ENCODE measurements at places on chromosomes 11 and 22. TPM values are rescaled to one million over a fixed set of nuclear protein-coding genes. Genes with fewer than 3 reads are reported as not detected.

DNA sequence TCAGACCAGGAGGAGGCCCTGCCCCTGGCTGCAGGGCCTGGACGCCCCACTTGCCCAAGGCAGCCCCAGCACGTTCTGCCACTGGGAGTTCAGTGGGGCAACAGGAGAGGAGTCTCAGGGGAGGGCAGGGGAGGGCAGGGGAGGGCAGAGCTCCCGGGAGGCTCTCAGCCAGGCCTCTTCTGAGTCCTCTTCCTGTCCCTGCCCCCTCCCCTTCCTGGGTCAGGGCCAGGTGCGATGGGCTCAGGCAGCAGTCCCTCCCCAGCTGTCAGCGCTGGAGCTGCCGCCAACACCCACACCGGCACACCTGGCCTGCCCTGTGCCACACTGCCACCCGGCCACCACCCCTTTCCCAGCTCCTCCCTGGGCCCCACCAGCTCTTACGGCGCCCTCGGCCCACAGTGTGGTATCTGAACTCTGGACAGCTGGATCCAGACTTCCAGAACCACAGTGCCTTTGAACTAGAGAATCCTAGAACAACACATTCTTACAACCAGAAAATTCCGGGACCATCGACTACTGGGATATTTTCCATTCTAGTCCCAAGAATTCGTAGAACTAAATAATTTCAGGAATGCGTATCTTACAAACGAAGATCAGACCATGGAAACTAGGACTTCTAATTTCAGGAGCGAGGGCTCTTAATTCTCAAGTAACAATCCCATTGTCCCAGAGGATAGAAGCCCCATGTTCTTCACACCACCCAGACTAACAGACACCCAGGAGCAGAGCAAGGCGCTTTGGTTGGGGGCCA, 21.8 kb downstream of the RPL3 start:
- peaks cover 12% of the 10 kb centered on the region for H3K4me1 ChIP-seq
- DNase-seq: no peak
- peaks cover 19% of the 10 kb centered on the region for H3K27me3 ChIP-seq
- no peak overlapping the region for H3K4me3 ChIP-seq

TMEM121B gene
- total RNA-seq: 0.18 TPM

VSTM5 gene
- not detected for total RNA-seq

EMID1 gene
- total RNA-seq: not detected

- H3K4me1 ChIP-seq: peaks cover 13% of the 10 kb centered on the region
- H3K27ac ChIP-seq: no peak overlapping the region
- H3K27me3 ChIP-seq: peaks cover 40% of the 10 kb centered on the region
Observed at GRCh38 chr22:19720999-19721329, 2.4 kb upstream of the GP1BB start.

DNA sequence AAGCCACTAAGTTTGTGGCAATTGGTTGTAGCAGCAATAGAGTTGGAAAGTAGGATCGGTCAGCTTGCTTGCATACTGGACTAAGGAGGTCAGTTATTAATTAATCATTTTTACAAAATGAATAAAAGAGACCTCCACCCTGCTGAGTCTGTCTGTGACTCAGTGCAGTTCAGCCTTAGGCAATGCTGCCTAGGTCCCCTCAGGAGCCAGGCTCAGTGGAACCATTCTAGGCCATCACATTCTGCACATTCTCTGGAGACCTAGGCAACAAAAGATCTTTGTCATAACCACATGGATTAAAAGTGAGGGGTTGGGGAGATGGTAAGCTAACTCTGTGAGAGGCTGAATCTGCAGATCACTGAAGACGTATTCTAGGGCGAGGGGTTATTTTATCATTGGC, 178.7 kb upstream of the CADM1 start:
- no peak overlapping the region for H3K4me3 ChIP-seq
- H3K4me1 ChIP-seq: no peaks in the 10 kb centered on the region
- H3K27me3 ChIP-seq: no peaks in the 10 kb centered on the region

GRCh38 chr11:121154486-121155314, 53.7 kb downstream of the TECTA start:
- no peaks in the 10 kb centered on the region for H3K36me3 ChIP-seq
- no peak overlapping the region for H3K27ac ChIP-seq
- no peaks in the 10 kb centered on the region for H3K4me1 ChIP-seq
- H3K4me3 ChIP-seq: no peak overlapping the region

GRCh38 chr11:111445586-111445985, 66.5 kb upstream of the POU2AF1 start:
- H3K4me3 ChIP-seq: no peak overlapping the region
- H3K27ac ChIP-seq: no peak overlapping the region
- no peaks in the 10 kb centered on the region for H3K36me3 ChIP-seq
- DNase-seq: no peak
- H3K27me3 ChIP-seq: peaks cover 4% of the 10 kb centered on the region

GRCh38 chr11:32313477-32313876, 121.9 kb downstream of the WT1 start:
- H3K4me1 ChIP-seq: peaks cover 16% of the 10 kb centered on the region
- H3K27me3 ChIP-seq: peaks cover 13% of the 10 kb centered on the region
- no peak overlapping the region for H3K27ac ChIP-seq

GRCh38 chr11:67273260-67273990, 7.2 kb downstream of the GRK2 start:
- H3K27ac ChIP-seq: peak overlapping the region; percentile 99
- H3K36me3 ChIP-seq: peaks cover 91% of the 10 kb centered on the region
- no peak for DNase-seq

DSCAML1 gene
- total RNA-seq: 0.37 TPM

OR5AK2 gene
- total RNA-seq: not detected

RAPSN gene
- 0.45 TPM for total RNA-seq

GRCh38 chr22:32333769-32334659, 23.7 kb upstream of the RFPL3 start:
- no peak overlapping the region for H3K27ac ChIP-seq
- DNase-seq: no peak
- H3K4me3 ChIP-seq: no peak overlapping the region
- peaks cover 7% of the 10 kb centered on the region for H3K27me3 ChIP-seq
- no peaks in the 10 kb centered on the region for H3K36me3 ChIP-seq
- H3K4me1 ChIP-seq: no peaks in the 10 kb centered on the region

BRMS1 gene
- total RNA-seq: 53.2 TPM

DNA sequence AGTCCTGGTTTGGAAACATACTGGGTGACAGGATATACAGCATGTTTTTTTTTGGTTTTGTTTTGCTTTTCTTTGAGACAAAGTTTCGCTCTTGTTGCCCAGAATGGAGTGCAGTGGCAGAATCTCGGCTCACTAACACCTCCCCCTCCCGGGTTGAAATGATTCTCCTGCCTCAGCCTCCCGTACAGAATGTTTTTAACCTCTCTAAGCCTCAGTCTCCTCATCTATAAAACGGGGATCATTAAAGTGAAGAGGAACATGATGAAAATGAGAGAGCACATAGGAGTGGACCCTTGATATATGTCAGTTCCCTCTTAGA, 28.1 kb upstream of the SCARF2 start:
- DNase-seq: no peak
- H3K27me3 ChIP-seq: no peaks in the 10 kb centered on the region
- H3K36me3 ChIP-seq: peaks cover 52% of the 10 kb centered on the region
- peaks cover 54% of the 10 kb centered on the region for H3K4me1 ChIP-seq
- peak overlapping the region; percentile 98 for H3K27ac ChIP-seq

OVOL1 gene
- not detected for total RNA-seq

UBXN1 gene
- 107 TPM for total RNA-seq

DPP3 gene
- 73.3 TPM for total RNA-seq

SORL1 gene
- total RNA-seq: 98.9 TPM

- H3K27me3 ChIP-seq: peaks cover 5% of the 10 kb centered on the region
- H3K4me1 ChIP-seq: no peaks in the 10 kb centered on the region
- H3K36me3 ChIP-seq: no peaks in the 10 kb centered on the region
- DNase-seq: no peak
Observed at GRCh38 chr11:104523611-104524010, 359.7 kb upstream of the PDGFD start.

GRCh38 chr11:36478700-36479329, 31.3 kb downstream of the TRAF6 start:
- no peak overlapping the region for H3K27ac ChIP-seq
- H3K36me3 ChIP-seq: peaks cover 8% of the 10 kb centered on the region
- H3K4me3 ChIP-seq: no peak overlapping the region
- H3K27me3 ChIP-seq: peaks cover 7% of the 10 kb centered on the region

DNA sequence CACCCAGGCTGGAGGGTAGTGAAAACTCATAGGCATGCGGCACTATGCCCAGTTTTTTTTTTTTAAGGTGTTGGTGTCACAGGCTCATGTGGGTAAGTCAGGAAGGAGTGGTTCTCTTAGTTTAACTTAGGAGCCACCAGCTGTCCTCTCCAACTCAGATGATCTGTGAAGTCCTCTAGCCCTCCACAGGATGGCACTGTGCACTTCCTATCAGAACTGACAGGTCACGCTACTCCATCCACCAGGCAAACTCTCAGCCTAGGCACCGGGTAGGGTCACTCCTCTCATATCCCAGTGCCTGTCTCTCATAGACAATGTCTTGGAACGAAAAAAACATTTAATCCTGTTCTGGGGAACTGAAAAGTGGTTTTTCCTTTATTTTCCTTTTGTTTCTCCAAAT, 16.5 kb downstream of the NAP1L4 start:
- H3K27ac ChIP-seq: peak overlapping the region; percentile 43
- peaks cover 36% of the 10 kb centered on the region for H3K4me1 ChIP-seq
- H3K27me3 ChIP-seq: no peaks in the 10 kb centered on the region

DNA sequence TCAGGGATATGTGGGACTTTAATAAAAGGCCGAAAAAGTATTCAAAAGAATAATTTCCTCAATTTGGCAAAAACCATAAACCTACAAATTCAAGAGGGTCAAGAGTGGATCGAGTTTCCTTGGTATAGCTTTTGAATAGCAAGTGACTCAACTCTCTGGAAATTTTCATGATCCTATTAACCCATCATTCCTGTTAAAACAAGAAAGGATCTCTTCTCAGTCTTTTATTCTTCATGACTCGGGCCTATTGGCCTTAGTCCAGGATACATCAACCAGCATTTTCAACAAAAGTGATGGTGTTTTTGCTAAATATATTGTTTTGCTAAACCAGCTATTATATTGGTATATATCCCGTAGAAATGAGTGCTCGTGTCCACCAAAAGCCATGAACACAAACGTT, 110.3 kb downstream of the ATXN10 start:
- H3K36me3 ChIP-seq: no peaks in the 10 kb centered on the region
- H3K27me3 ChIP-seq: no peaks in the 10 kb centered on the region
- H3K4me1 ChIP-seq: no peaks in the 10 kb centered on the region
- no peak overlapping the region for H3K4me3 ChIP-seq

FRMD8 gene
- 51.0 TPM for total RNA-seq

DNA sequence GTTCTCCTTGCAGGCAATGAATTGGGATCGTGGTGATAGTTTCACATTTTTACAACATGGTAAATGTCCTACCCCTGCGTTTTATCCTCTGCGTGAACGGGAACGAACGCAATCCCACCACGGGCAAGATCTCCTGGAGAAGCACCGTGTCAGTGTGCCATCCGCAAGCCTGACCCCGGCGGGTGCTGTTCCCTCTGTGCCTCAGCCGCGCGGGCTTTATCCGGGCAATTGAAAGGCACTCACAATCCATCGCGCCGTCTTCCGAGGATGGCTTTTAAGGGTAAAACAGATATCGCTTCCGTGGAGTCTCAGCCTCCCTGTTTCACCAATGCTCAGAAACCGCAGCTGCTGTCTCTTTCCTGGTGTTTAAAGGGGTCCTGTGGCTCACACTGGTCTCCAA, 1387.5 kb downstream of the BRD1 start:
- no peaks in the 10 kb centered on the region for H3K27me3 ChIP-seq
- H3K27ac ChIP-seq: no peak overlapping the region
- no peak overlapping the region for H3K4me3 ChIP-seq
- H3K4me1 ChIP-seq: no peaks in the 10 kb centered on the region
- no peaks in the 10 kb centered on the region for H3K36me3 ChIP-seq
- DNase-seq: no peak

DNA sequence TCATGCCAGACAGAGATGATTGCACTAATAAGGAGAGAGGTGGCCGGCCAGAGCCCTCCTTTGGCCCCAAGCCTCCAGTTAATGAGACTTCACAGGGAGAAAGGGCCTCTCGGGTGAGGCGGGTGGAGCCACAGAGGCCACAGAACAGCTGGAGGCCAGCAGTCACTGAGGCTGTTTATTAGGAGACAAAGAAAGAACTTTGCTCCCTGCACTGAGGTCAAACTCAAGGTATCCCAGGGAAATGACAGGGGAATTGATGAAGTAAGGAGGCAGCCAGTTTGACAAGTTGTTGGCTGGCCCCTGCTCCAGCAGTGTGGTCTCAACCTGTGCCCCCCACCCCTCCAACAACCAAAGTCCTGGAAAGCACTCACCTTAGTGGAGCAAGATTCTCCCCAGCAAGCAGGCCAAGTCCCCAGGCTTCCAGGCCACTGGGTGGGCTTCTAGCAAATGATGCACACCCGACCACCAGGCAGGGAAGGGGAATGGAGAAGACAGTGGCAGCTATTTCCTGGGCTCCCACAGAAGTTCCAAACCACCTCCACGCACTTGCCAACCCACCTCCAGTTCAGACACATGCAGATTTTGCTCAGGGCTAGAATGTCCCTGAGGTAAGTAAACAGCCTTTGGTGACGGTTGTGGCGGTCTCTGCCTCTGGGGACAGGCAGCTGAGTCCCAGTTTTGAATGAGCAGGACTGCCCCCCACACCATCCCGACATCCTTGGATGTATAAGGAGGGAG, 53.2 kb downstream of the RPUSD4 start:
- no peaks in the 10 kb centered on the region for H3K27me3 ChIP-seq
- no peak for DNase-seq
- H3K4me3 ChIP-seq: no peak overlapping the region
- H3K36me3 ChIP-seq: no peaks in the 10 kb centered on the region
- no peak overlapping the region for H3K27ac ChIP-seq

TRPM5 gene
- total RNA-seq: not detected

RIN1 gene
- 1.3 TPM for total RNA-seq

DNA sequence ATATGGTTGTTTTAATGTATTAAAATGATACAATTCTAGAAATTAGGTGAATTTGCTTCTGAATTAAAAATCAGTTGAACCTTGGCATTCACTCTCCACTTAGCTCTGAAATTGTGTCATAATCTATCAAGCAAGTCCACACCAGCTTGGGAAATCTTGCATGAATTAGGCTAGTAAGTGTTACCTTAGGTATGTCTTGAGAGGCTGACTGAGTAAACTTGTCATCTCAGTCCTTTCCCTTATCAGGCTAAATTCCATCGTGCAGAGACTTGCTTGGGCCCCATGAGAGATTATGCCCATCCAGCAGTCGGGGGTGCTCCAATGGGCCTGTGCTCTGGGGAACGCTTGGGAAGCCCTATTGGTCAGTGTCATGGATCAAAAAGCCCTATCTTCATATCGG, 33.9 kb upstream of the ST14 start:
- H3K36me3 ChIP-seq: peaks cover 15% of the 10 kb centered on the region
- H3K27me3 ChIP-seq: peaks cover 17% of the 10 kb centered on the region
- H3K4me3 ChIP-seq: no peak overlapping the region
- DNase-seq: no peak

OR5B21 gene
- total RNA-seq: 0.26 TPM

Data from activated CD8-positive, alpha-beta T cell treated with anti-CD3 and anti-CD28 coated beads, Interleukin-2, amount 10 ng/mL, durations not matched to agents 7 days and 5 days (primary cell).